CD4-positive, alpha-beta T cell treated with Interleukin-6 for 4 hours (primary cell): ENCODE measurements at places on chromosomes 16 and 17.

GRCh38 chr17:32483451-32484019 lies 3.3 kb upstream of the CDK5R1 start:
- peak; percentile 54 for DNase-seq

DNA sequence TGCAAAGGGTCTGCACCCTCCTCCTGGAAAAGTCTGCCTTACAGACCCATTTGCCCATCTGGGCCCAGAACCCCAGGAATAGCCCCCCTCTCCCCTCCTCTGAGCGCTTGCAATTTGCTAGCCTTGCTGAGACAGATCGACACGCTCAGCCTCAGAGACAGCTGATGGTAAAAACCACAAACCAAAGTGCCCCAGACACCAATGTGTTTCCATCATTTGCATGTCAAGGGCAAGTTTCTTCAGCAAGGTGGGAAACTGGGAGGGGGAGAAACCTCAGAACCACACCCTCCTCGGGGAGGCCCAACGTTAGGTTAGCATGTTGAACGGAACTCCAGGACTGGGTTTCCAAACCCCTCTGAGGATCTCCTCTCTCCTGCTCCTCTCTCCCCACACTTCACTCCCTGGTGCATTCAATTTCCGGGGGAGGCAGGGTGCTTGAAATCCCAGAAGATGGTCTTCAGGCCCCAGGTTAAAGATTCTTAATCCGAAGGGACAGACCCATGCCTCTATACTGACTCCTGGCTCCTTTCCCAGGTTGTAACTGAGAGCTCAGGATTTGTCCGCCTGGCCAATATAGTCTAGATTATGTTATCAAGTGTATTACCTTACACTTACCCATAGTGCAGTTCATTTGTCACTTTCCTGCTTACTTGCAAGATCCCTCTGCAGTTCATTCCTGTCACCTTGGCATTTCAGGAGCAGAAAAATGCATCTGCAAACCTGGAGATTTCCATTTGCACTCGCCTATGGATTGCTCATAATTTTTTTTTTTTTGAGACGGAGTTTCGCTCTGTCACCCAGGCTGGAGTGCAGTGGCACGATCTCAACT lies 1.3 kb upstream of the CUEDC1 start:
- DNase-seq = peak; percentile 46

DNA sequence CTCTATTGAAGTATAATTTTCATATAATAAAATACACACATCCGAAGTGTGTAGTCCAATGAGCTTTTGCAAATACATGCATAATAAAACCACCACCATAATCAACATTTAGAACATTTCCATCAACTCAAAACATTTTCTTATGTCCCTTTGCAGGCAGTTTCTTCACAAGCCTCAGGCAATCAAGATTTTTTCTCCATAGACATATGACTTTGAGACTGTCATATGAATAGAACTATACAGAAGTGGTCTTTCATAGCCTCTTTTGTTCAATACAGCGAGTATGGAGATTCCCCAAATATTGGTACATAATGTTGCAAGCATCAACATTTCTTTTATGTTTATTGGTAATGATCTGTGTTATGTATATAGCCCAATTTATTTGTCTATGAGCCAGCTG lies 983.2 kb downstream of the CDH11 start:
- DNase-seq = no peak

DNA sequence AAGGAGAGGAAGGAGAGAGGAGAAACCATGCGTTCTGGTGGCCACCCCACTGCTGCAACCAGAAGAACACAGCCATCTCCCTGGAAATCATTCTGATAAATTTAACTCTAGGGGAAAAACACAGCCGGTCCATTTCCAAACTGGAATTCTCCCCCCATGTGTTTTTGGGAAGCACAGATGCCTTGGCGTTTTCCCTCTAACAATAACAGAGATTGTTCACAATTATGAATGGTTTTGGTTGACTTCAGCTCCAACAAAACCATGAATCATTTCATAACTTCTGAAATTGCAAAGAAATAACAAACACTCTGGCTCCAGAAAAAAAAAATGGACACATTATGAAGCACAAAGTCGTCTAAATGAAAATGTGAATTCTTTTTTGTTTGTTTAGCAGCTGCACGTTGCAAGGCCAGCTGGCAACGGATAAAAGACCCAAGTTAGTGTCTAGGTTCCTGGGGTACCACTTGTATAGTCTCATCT lies 46.2 kb downstream of the GNAO1 start:
- no peak for DNase-seq

DNA sequence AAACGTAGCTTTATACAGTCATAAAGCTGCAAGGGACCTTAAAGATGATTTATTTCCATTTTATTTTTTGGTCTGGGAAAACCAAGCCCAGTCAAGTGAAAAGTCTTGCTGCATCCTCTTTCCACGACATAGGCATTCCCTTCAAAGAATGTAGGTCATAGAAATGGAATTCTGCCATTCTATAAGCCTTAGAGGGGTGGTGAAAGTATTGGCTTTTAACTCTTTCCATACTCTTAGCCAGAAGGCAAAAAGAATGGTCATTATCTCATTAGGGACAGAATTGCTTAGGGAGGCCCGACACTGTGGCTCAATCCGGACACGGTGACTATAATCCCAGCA lies 7.9 kb upstream of the MSL1 start:
- no peak for DNase-seq

GRCh38 chr17:39669897-39670735 lies 1.9 kb downstream of the PNMT start:
- DNase-seq = no peak

DNA sequence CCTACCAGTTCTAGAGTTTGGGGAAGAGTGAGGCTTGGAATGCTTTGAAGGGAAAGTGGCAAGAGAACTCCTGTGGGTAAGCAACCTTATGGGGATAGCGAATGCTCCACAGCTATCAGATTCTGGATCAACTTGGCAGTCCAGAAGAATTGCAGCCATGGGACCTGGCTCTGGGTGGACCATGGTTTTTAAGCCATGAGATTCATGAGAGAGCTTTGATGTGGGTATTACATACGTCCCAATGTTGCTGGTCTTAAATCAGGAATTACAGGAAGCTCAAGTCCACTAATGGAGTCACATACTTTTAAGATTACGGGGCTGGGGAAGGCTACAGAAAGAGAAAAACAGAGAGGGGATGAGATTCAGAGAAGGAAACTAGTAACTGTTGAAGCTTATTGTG lies 142.5 kb upstream of the ELAC2 start:
- DNase-seq = no peak

GRCh38 chr16:89641458-89642119 lies 15.9 kb downstream of the CHMP1A start:
- DNase-seq = no peak

- no peak for DNase-seq
Measured at GRCh38 chr16:4316864-4317531, 1.1 kb downstream of the GLIS2 start.

GRCh38 chr17:29802246-29802645 lies 127.8 kb downstream of the SSH2 start:
- DNase-seq = no peak

- DNase-seq = no peak
Measured at GRCh38 chr17:36048066-36048465, 16.0 kb upstream of the CCL18 start.

DNA sequence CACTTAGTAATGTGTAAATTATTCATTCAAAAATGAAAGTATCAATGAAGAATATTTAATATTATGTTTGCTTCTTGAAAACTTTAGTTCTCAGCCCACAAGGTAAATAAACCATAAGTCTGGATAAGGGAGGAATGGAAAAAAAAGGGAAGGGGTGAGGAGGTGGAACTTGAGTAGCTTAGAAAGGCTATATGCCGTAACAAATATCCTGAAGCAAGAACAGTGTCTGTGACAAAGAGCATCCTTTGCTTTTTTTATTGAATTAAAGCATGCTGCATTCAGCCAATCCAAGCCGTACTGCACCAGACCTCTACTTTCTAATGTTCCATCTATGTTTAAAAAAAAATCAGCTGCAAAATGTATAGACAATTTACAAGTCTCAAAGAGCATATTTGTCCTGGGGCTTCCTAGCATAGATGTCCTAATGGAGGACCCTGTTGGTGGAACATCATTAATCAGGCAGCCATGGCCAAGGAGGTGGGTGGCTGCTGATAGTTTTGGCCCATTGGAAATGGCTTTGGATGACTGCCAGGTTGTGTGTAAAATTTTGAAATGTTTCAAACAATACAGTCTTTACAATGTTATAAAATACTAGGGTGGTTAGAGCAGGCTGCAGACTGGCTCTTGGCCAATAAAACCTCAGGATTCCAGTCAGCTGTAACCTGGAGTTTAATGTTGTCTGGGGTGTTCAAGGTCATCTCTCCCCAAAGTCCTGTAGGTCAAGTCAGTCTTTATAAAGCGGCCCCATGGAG lies 895.8 kb upstream of the SOX9 start:
- DNase-seq = no peak

- no peak for DNase-seq
Measured at GRCh38 chr17:76593384-76593826, 7.7 kb upstream of the ST6GALNAC2 start.

- peak; percentile 76 for DNase-seq
Measured at GRCh38 chr17:80782536-80783427, 208.9 kb upstream of the CHMP6 start.

GRCh38 chr16:89476811-89477261 lies 13.5 kb downstream of the ANKRD11 start:
- no peak for DNase-seq

DNA sequence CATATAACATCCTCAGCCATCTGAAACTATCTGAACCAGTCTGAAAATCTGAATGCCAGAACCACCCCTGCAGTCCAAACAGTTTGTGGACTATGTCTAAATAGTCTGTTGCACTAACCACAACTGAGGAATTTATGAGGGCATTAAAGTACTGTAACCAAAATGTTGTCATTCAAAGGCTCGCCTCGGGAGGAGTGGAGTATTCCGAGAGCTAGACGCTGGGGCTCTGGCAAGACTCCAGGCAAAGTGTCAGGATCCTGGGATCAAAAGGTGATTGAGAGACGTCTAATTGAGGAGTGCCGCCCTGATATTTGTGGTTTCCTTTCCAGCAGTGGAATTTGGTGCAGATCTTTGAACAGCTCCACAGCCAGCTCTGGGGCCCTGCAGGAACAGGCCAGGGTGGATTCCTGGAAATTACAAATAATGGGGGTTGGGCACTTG lies 142.9 kb upstream of the MYOCD start:
- no peak for DNase-seq

DNA sequence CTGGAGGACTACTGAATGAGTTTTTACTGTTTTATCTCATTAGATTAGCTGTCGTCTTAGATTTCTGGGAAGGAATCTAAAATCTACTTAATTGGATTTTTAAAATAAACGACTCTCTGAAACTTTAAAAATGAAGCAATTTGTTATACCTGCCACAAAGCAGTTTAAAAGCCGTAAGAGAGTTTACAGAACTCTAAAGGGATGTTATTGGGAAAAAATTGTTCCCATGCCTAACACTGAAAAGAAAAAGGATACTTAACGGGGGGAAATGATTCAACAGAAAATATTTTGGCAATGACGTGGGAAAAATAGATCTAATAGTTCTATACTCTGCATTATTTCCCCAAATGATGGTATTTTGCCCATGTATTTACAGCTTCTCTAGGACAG lies 27.0 kb downstream of the ARHGAP17 start:
- no peak for DNase-seq
